ENCODE measurements at places on chromosomes 3 and 15.

- DNase-seq: peak; percentile 37
Measured at GRCh38 chr3:5078151-5078550, 43.9 kb upstream of the ARL8B start.

DNA sequence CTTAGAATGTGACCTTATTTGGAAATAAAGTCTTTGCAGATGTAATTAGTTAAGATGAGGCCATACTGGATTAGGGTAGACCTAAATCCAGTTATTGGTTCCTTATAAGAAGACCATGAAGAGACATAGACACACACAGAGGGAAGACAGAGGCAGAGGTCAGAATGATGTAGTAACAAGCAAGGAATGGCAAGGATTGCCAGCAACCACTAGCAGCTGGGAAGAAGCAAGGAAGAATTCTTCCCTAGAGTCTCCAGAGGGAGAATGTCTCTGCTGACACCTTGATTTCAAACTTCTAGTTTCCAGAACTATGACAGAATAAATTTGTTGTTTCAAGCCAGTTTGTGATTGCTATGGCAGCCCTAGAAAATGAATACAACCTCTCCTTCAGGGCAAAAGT lies 116.7 kb downstream of the WDR76 start:
- no peak for DNase-seq

DNA sequence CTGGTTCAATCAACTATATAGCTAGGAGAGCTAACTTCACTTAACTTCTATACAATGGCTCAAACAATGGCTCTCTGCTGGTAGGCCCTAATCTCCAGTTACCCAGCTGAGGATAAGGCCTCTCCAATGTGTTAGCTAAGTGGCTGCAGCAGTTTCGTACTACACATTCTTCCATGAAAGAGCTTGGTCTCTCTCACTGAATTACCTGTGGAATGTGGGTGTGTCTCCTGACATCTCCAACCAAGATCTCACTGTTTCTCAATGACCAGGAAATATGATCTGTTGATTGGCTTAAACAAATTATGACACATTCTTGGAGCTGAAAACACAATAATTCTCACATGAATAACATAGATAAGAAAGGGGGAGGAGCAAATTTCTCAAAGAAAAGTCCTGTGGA lies 169.8 kb upstream of the ROBO1 start:
- DNase-seq: no peak

GRCh38 chr15:88701561-88702095 lies 62.8 kb downstream of the ISG20 start:
- DNase-seq: no peak

- no peak for DNase-seq
Measured at GRCh38 chr3:107604057-107604822, 81.5 kb downstream of the BBX start.

Data from COLO829 (cell line).